ENCODE measurements at places on chromosomes 13 and 19.

GRCh38 chr13:99919132-99919531 lies 52.4 kb downstream of the ZIC5 start:
- DNase-seq: no peak

GRCh38 chr13:30752201-30752797 lies 17.0 kb downstream of the ALOX5AP start:
- DNase-seq: no peak

- no peak for DNase-seq
Observed at GRCh38 chr19:19656451-19657396, 6.8 kb downstream of the ATP13A1 start.

GRCh38 chr19:50717026-50717723 lies 2.4 kb downstream of the SHANK1 start:
- DNase-seq: no peak

DNA sequence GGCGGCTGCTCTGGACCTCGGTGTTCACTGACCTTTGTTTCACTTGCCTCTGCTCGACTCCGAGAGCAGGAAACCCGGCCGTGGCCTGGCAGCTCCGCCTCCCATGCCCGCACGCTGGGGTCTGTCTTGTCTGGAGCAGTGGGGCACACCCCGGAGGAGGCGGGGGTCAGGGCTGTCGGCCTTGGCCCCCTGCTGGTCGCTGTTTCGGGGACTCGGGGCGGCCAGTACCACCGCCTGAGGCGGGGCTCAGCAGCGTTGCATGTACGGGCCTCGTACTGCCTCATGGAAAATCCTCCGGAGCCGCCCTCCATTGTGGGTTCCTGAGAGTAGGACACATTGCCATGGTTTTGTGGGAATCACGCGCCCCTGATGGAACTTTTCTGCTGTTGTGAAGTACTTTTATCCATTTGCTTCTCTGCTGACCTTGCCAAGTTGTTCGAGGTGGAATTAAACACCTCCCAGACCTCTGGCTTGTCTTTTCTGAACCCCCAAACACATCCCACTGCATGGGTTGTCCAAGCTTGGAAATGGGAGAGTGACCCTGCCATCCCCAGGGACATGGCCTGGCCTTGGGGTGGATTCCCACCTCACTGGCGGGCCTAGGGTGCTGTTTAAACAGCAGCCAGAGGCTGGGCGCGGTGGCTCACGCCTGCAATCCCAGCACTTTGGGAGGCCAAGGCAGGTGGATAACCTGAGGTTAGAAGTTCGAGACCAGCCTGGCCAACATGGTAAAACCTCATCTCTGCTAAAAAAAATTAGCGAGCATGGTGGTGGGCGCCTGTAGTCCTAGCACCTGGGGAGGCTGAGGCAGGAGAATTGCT lies 5.5 kb upstream of the NDUFS7 start:
- no peak for DNase-seq

- DNase-seq: no peak
Observed at GRCh38 chr19:16261584-16262368, 62.9 kb upstream of the KLF2 start.

DNA sequence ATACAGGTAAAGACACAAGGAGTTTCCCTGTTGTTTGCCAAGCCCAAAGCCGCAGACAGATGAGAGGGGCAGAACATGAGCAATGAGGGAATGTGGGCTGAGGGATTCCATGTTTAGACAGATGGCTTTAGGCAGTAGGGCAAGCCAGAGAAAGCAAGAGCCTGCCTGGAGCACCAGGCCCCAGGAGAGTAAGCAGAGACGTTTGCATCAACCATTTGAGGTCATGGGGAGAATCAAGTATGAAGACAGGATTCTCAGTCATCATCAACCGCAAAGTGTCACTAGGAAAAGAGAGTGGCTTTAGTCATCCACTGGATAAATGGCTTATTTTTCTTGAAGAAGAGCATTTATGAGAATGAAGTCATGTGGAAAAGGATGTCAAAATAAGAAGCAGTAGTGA lies 184.7 kb downstream of the COG6 start:
- no peak for DNase-seq

DNA sequence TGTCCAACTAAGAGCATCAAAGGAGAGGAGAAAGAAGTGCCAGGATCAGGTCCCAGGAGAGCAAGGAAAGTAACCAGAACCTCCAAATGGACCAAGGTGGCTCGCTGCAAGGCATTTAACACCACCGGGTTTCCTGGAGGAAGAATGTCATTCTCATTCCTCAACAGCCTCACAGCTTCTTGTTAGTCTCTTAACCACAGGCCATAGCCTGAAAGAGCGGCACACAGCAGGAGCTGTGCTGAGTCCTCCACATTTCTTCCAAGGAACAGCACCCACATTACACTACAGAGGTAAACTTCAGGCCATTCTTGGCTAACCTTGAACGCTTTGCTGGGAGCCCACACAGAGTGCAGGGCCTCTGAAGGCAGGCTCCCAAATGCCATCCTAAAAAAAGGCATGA lies 23.6 kb downstream of the DOCK9 start:
- no peak for DNase-seq

Data from DMS153 (cell line).